ENCODE measurements at places on chromosomes 5 and 9.

GRCh38 chr5:167564275-167564674, 727.2 kb upstream of the WWC1 start:
- DNase-seq: no peak

DNA sequence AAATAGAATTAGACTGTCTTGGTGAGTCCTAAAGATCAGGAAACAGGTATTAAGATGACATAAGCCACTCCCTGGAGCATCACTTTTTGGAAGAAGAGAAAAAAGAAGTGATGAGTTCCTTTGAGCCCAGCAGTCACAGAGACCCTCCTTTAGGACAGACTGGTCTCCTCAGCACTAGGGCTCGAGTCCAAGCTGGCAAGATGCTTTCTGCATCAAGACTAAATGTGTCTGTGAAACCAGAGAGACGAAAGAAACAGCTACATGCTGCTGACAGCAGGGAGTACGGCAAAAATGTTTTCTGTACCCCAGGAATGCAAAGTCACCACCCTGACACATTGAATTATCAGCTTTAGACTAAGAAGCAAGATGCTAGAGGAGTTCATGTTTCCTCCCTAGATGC, 184.5 kb downstream of the CRB2 start:
- DNase-seq: no peak

DNA sequence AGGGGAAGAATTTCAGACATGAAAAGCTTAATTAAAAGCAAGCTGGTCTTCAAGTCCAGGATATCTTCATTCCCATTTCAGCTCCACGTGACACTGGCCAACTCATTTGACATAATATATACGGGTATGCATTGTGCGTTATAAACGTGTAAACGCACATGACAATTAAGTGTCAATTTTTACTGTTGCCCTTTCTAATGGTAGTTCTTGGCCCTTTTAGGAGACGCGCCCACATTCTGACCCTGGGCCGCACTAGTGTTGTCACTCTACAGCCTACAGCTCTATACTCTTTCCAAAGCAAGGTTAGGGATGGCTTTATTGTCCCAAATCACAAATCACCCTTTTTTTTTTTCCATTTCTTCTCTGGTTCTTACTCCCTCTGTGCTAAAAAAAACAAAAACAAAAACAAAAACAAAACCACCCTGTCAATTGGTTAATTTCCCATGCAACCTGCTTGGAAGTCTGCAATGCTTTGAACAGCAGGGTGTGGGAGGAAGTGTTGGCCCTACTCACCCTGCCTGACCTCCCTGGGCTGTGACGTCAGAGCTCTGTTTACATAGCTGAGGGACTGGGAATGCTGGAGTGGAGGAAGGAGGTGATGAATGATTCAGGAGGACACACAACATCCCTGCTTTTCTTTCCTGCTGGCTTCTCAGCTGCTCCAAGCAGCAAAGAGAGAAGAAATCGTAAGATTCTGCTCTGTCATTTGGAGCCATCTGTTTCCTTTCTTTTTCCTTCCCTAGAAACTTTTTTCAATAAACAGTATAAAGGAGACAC, 19.3 kb downstream of the RFK start:
- peak; percentile 35 for DNase-seq

GRCh38 chr5:115946655-115947054, 15.6 kb upstream of the LVRN start:
- DNase-seq: no peak

DNA sequence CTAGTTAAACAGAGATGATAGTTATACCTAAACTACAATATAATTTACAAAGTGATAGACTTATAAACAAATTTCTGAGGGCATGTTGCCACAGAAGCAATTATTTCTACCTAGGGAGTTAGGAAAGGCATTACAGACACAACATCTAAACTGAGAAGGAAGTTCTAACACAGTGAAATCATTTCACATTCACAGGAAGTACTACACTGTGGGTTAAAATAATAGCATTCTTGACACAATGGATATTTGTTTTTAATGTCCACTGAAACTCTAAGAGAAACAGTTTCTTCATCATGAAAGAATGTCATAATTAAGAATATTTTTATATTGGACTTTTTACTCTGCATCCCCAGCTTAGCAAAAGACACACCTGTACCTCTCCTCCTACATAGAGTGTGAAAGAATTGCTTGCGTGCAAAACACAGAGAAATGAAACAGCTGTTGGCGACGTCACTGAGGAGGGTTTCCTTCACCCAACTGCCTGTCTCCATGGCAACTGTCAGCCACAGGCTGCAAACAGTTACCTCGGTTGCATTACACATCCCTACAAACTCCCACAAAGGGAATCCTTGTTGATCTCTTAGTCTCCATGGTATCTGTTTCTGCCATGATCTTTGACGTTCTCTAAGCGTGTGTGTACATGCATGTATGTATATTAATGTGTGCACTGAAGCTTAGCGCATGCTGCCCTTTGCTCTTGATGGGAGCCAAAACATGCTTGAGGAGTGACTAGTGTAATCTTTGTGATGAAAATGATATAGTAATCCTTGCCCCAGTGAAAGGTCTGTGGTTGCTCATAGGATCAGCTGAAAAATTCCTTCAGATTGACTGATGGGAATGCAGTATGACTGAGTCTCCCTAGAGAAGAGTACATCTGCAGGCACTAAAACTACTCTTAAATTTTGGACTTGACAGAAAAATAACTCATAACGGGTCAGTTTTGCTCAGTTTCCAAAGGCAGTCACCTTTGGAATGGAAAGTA, 168.5 kb downstream of the ACTL7B start:
- no peak for DNase-seq

DNA sequence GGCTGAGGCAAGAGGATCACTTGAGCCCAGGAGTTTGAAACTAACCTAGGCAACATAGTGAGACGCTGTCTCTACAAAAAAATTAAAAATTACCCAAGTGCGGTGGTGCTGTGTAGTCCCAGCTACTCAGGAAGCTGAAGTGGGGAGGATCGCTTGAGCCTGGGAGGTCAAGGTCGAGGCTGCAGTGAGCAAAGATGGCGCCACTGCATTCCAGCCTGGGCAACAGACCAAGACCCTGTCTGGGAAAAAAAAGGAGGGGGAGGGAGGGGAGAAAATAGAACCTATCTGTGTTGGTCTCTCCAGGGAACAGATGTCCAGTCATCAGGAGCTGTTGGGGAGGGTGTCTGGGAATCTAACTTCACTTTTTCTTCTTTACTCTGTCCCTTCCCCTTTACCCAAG, 24.3 kb downstream of the MAT2B start:
- no peak for DNase-seq

DNA sequence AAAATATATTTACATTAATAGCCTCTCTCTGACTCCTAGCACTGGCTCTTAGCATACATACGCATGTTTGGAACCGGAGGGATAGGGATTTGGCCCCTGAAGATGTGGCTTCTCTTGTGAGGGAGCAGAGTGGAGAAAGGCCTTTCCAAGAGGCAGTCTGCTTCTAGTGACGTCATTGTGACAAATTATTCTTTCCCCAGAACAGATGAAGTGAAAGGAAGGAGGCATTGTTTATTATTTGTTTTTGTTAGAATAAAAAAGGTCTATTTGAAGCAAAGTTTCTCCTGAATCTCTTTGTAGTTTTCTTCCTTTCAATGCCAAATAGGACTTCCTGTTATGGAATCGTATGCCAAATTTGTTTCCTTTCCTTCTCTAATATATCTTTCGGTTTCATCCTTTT, 361.6 kb downstream of the ICE1 start:
- no peak for DNase-seq

DNA sequence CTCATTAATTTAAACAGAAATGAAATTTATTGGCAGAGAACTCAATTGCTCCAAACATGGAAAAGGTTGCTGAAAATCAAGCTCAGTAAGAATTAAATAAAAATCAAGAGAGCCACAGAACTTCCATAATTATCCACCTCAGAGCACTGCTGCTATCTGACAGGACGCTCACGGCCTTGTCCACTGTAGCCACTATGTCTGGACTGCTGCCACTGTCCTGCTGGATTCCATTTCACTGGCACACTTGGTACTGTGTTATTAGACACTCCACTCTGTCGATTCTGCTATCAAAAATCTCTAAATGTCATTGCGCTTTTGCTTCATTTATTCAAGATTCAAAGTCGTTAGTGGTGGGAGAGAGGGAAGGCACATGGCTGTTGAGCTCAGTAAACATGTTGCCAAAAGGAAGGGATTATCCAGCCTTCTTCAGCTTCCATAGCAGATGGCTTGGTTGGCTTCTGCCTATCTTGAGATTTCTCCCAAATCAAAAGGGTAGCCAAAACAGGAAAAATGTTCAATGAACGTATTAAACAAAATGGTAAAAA, 815.0 kb downstream of the CDH18 start:
- DNase-seq: no peak

GRCh38 chr5:31692561-31693221, 53.8 kb downstream of the PDZD2 start:
- no peak for DNase-seq

- peak; percentile 3 for DNase-seq
Observed at GRCh38 chr9:114006931-114007691, 71.0 kb downstream of the AMBP start.

DNA sequence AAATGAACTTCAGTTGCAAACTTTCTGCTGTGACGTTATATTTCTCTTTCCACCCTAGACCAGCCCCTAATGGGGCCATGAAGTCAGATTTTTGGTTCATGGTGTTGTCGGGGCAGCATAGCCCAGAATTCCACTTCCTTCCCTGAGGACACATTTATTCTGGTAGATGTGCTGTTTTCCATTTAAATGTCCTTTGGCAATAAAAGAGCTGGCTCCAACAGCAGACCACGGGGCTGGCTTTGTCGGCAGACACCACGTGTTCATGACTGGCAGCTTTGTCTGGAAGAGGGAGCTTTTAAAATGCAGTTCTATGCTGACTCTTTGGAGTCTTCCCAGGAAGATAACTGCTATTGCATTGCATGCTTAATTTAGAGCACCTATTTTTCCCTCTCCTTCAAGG, 17.6 kb upstream of the LCP2 start:
- DNase-seq: no peak

- no peak for DNase-seq
Observed at GRCh38 chr5:173256800-173257199, 21.8 kb upstream of the NKX2-5 start.

GRCh38 chr9:117616431-117616831, 87.8 kb upstream of the TLR4 start:
- DNase-seq: peak; percentile 87

GRCh38 chr5:949815-950560, 57.3 kb downstream of the TRIP13 start:
- no peak for DNase-seq

- DNase-seq: no peak
Observed at GRCh38 chr9:86122311-86122710, 23.0 kb upstream of the GOLM1 start.

GRCh38 chr5:10832987-10833386, 72.0 kb upstream of the DAP start:
- no peak for DNase-seq

DNA sequence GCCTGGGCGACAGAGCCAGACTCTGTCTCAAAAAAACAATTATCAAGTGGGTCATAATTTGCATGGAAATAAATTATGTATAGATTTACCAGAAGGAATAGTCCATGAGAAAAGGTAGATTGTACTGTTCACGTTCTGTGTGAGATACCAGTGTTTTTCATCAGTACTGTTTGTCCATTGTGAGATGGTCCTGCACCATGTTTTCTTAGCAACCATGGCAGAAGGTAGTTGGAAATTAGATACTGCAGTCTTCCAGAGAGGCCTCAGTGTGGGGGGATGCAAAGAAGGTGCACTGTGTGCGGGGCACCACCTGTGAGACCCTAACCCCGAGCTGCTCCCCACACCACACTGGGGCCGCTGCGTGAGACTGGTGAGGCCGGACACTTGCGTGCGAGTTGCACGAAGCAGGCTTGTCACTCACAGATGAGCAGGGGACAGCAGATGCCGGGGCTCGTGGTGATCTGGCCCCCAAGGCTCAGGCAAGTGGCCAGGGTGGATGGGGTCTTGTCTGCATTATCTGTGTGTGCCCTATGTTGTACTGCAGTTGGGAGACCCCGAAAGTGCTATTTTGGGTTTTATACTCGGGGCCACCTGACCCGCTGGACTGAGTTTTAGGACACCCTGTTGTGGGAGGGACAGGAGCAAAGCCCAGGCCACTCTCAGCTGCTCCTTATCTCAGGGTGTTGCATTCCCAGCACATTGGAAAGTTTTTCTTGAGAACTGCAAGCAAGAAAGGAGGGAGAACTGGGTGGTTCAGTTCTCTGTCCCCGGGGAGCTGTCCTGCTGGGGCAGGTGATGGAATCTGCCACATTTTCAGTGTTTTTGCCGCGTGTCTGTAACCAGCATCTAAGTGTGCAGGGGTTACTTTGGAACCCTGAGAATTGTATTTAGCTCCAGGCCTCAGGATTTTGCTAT, 61.9 kb downstream of the EHMT1 start:
- DNase-seq: no peak

DNA sequence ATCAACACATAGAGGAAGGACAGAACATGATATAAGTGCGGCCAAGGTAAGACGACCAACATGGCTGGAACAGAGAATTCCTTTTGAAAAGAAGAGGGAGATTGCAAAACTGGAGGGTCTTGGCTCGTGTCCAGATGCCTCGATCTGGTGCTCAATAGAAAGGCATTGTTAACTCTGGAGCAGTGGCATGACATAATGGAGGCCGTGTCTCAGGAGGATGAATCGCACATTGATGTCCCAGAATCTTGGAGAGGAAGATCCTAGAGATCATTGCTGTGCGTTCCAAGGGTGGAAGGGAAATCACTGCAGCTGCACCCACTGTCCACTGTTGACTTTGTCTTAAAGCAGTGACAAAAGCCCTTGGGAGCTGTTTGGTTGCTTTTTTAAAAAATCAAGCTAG, 30.9 kb downstream of the GRAMD2B start:
- DNase-seq: no peak

- DNase-seq: no peak
Observed at GRCh38 chr5:34685485-34686165, 29.5 kb downstream of the RAI14 start.

DNA sequence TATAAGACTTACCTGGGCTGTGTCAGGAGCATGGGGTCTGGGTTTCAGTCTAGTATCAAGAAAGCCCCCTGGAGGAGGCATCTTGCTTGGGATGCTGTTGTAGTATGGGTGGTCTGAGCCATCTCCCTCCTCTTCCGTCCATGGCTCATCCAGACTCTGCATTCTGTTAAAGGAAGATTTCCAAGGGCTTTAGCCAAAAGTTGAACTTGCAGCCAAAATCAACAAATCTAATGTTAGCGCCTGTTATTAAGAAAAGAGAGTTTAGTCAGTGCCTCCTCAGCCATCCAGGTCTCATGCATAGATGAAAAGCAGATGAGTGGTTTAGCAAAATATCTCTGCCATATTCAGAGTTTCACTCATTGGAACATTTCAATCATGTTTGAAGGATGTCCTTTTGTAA, 55.6 kb downstream of the S1PR3 start:
- no peak for DNase-seq

GRCh38 chr5:64165500-64166200, at the start of gene RNF180:
Gene RNF180, plus strand, starts transcription at chr5:64165843. Its CDS starts 34,965 bp downstream, at chr5:64200808.
- peak; percentile 39 for DNase-seq

- no peak for DNase-seq
Observed at GRCh38 chr9:35745569-35745968, 3.5 kb downstream of the GBA2 start.

GRCh38 chr5:159582756-159583541, 252.7 kb upstream of the IL12B start:
- DNase-seq: no peak

All from WERI-Rb-1 (cell line).